ENCODE measurements at places on chromosomes 1 and 21. TPM values are rescaled to one million over a fixed set of nuclear protein-coding genes. Genes with fewer than 3 reads are reported as not detected.

The MTHFR gene
- total RNA-seq, result 22.2 TPM

The NMNAT2 gene
- total RNA-seq, result 22.5 TPM

The TMPRSS3 gene
- total RNA-seq, result 4.3 TPM

DNA sequence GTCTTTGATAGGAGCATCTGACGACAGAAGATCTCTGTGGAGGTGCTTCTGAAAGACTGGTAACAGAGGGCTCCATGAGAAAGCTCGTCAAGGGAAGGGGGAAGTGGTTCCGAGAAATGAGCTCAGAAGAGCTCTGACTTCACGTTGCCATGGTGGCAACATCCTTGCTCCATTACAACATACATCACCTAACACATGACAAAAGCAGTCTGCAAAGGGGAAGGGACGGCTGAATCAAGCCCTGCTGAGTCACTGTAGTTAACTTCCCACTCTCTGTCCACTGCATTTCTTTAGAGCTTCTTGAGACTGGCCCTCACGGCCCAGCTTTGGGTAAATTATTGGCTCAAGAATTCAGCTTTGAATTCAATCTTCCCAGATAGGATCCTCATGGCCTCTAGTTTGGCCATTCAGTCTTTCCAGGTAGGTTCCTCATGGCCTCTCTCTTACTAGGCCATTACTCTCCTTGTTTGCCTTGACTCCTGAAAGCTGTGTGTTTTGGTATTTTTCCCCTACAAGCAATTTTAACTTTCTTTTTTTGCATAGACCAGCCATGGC is 88.0 kb upstream of the ZNF648 start:
- H3K27ac ChIP-seq, result no peak overlapping the region
- no peaks in the 10 kb centered on the region for H3K27me3 ChIP-seq
- DNase-seq, result no peak
- H3K36me3 ChIP-seq, result no peaks in the 10 kb centered on the region
- H3K4me3 ChIP-seq, result no peak overlapping the region

DNA sequence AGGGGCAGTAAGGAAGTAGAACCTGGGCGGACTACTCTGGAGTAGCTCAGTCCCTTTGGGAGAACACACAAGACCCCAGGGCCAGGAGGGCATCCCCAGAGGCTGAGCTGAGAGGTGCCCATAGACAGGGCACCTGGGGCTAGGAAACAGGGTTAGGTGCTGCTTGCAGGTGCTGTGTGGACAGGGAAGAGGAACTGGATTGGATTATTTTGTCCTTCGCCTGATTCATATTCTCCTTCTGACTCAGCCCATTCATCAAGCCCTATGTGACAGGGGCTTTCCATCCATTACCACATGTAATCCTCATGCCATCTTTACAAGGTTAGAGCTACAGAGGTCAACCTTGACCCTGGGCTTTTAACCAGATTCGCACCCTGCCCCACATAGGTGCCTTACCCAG is 183.9 kb downstream of the C1orf94 start:
- H3K27me3 ChIP-seq, result no peaks in the 10 kb centered on the region
- H3K4me3 ChIP-seq, result no peak overlapping the region
- no peak overlapping the region for H3K27ac ChIP-seq
- no peaks in the 10 kb centered on the region for H3K36me3 ChIP-seq

DNA sequence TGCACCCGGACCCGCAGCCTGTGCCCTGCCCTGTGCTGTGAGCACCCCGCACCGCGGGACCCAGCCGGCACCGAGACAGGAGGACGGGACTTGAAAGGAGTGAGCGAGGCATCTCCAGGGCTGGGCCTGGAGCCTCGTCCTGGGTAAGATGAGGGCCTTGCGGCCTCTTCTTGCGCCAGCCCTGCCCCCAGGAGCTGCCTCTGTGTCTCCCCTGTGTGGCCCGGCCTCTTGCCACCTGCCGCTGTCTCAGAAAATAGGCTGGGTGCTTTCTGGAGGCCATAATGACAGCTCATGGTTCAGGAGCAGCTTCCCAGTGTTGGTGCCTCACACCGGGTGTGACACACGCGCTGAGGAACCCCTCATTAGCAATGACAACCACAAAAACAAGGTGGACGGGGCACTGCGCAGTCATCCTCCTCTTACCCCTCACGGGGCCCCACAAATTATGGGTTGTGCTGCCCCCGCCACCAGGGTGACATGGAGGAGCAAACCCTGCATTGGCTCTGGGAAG is 161.5 kb upstream of the C1orf174 start:
- H3K27me3 ChIP-seq, result peaks cover 69% of the 10 kb centered on the region
- H3K4me3 ChIP-seq, result no peak overlapping the region
- no peaks in the 10 kb centered on the region for H3K36me3 ChIP-seq
- no peak overlapping the region for H3K27ac ChIP-seq

GRCh38 chr1:156399355-156400125 is 30.5 kb downstream of the RHBG start:
- no peaks in the 10 kb centered on the region for H3K36me3 ChIP-seq
- no peak overlapping the region for H3K4me3 ChIP-seq
- H3K27ac ChIP-seq, result peak overlapping the region; percentile 97
- DNase-seq, result no peak
- H3K4me1 ChIP-seq, result peaks cover 15% of the 10 kb centered on the region

GRCh38 chr1:118786454-118787155 is 201.5 kb downstream of the TBX15 start:
- no peak for DNase-seq
- H3K36me3 ChIP-seq, result no peaks in the 10 kb centered on the region
- H3K27ac ChIP-seq, result no peak overlapping the region
- no peaks in the 10 kb centered on the region for H3K4me1 ChIP-seq
- no peak overlapping the region for H3K4me3 ChIP-seq

Measured in PC-9 (cell line).